Stimulated activated CD8-positive, alpha-beta memory T cell treated with anti-CD3 and anti-CD28 coated beads, Interleukin-15, amount 100 ng/mL, for 48 hours (primary cell): ENCODE measurements at places on chromosomes 4 and X.

DNA sequence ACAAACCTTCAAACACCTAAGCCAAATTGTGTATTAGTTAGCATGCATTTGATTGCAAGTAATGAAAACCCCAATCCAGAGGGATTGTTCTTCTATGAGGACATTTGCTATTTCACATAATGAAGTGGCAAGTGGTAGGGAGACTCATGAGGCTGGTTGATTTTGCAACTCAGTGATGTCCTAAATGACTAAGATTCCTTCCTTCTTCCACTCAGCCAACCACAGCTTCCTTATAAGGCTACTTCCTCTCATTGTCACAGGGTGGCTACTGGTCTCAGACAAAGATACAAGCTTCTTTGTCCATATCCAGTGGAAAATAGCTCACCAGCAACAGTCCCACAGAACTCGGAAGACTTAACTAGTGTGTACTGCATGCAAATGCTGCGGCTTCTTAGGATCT is 5.3 kb upstream of the OTC start:
- DNase-seq: no peak

- no peak for DNase-seq
Measured at GRCh38 chrX:31600823-31601222, 529.0 kb upstream of the FTHL17 start.

GRCh38 chr4:82099928-82100579 is 273.7 kb downstream of the HNRNPD start:
- DNase-seq: no peak

- no peak for DNase-seq
Measured at GRCh38 chr4:171433674-171434073, 379.5 kb upstream of the GALNTL6 start.

DNA sequence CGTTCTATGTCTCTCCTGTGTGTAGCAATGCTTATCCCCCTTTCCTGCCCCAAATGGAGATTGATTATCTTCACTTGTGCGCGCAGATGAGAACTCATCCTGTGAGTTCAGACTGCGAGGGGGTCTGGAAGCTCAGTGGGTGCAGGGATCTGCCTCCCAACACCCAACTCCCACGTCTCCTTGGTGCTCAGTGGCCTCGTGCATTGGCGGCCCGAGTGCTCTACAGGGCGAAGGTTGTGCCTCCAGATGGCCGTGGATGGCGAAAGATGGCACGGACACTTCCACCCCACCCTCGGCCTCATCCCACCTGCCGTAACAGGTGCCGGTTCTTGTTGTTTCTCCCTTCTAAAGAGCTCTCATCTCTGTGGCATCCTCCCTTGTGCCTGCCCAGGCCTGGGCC is 45.1 kb upstream of the SORCS2 start:
- no peak for DNase-seq

GRCh38 chrX:65846974-65847373 is 179.5 kb downstream of the MSN start:
- no peak for DNase-seq

- DNase-seq: no peak
Measured at GRCh38 chr4:93788712-93789111, 39.8 kb upstream of the ATOH1 start.

DNA sequence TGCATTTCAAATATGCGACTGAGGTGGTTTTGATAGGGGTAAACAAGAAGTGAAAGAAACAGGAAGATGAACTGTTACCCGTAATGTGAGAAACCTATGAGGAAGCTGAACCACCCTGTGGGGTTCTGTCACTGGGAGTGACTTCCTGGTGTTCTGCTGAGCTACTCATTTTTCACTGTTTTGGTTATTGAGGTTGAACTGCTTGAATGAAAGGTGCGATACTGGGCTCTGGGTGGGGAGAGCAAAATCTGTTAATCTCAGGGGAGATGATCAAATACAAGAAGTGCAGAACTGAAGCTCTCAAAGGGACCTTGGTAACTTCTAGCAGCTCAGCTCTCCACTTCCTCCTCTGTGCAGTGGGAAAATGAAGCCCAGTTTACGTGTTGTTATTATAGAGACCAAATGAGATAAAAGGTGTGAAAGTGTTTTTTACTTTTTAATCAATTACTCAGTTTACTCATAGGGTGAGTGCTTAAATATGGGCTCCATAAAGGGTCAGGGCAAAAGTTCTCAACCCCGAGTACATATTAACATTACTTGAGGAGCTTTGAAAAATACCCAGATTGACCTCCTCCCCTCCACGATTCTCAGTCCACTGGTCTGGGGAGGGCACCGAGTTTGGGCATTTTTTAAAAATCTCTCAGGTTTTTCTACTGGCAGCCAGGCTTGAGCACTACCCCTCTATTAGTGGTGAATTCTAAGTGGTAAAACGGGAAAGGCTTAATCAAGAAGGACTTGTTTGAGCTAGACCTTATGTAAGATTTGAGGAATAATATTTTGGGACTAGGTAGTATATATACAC is 66.7 kb downstream of the COQ2 start:
- DNase-seq: peak; percentile 43

GRCh38 chr4:42048394-42048793 is 58.1 kb downstream of the SLC30A9 start:
- no peak for DNase-seq

DNA sequence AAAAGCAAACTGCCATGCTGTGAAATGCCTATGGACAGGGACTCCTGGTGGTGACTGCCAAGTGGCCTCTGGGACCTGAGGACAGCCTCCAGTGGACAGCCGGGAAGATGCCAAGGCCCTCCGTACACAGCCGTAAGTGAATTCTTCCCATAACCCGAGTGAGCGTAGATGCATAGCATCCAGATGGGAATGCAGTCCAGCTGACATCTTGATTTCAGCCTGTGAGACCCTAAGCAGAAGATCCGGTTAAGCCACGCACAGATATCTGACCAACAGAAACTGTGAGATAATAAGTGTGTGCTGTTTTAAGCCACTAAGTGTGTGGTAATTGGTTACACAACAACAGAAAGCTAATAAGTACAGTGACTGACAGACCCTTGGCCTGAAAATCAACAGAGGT is 55.9 kb downstream of the TMEM156 start:
- no peak for DNase-seq

DNA sequence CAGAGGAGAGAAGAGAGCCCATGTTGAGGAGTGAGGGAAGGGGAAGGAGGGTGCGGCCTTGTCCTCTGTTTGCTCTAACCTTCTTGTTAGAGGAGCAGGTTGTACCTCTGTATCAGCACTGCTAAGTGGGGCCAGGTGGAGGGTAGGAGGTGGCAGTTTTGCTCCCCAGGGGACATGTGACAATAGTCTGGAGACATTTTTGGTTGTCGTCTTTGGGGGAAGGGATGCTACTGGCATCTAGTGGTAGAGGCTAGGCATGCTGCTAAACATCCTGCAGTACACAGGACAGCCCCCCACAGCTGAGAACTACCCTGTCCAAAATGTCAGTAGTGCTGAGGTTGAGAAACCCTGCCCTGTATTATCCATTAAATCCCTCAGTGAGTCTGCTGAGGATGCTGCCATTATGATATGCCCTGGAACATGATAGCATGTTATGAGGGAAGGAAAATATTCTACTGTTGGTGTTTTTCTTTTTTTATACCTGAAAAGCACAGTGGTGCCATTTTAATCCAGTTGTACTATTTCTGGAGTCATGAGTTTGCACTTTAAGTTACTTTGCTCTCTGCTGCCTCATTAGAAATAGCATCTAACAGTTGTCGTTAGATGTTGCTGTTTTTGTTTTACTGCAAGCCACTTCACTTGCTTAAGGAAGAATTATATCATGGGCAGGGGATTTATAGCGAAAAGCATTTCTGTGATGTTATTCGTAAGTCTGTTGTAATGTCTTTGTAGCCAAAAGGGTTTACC is 90.6 kb downstream of the LRP2BP start:
- DNase-seq: no peak

DNA sequence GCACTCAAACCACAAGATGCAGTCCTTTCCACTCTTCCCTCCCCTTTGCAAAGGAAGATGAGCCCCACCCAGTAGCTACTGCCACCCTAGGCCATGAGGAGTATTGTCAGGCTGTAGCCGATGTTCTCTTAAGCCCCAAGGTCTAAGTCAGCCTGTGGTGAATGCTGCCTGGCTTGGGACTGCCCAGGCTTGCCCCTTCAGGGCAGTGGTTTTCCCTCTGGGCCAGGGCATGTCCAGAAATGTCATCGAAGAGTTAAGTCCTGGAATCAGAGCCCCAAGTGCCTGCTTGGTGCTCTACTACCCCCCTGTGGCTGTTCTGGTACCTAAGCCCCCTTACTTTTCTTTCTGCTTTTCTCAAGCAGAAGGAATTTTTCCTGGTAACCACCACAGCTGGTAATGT is 11.8 kb upstream of the PGK1 start:
- no peak for DNase-seq

- DNase-seq: no peak
Measured at GRCh38 chrX:29728639-29729038, 486.7 kb upstream of the MAGEB2 start.

DNA sequence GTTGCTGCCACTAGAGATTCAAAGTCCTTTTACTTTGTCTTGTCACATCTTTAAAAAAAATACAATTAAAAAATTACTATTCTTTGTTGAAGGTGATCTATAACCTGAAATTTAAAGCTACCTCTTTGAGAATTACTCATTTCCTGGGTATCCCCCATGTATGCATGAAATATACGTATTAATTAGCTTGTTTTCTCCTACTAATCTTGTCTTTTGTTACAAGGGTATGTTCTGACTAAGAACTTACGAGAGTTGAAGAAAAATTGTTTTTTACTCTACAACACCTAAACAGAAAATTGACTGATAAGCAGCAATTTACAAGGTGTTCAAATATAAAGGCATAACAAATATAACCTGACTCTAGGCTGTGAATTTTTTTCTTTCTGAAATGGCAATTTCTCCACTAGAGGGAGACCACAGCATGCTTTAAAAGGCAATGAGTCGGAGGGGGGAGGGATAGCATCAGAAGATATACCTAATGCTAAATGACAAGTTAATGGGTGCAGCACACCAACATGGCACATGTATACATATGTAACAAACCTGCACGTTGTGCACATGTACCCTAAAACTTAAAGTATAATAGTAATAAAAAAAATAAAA is 249.6 kb downstream of the OPHN1 start:
- no peak for DNase-seq

- no peak for DNase-seq
Measured at GRCh38 chrX:30504309-30504708, 73.3 kb downstream of the TASL start.

- no peak for DNase-seq
Measured at GRCh38 chr4:7892212-7893019, 47.2 kb downstream of the AFAP1 start.

GRCh38 chrX:7076245-7076661 is 71.3 kb upstream of the STS start:
- DNase-seq: no peak

- DNase-seq: no peak
Measured at GRCh38 chrX:10118530-10118929, 38.2 kb upstream of the CLCN4 start.

GRCh38 chr4:178082906-178083305 is 640.7 kb upstream of the AGA start:
- no peak for DNase-seq

GRCh38 chr4:123744664-123745290 is 348.2 kb downstream of the SPRY1 start:
- DNase-seq: no peak

DNA sequence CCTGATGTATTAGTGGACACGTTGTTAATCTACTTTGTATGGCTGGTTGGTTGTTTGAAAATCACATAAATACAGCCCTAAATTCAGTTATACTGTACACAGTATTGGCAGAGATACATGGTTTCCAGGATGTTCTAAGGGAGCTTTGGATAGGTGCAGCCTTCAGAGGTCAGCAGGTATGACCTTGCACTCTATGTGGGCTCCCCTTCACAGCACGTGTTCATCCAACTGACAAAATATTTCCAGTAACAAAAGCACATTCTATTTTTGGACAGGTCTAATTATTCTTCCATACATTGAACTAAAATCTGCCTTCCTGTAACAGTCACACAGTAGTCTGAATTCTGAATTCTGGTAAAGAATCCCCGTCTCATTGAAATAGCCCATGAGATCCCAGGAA is 92.8 kb upstream of the RAPGEF2 start:
- no peak for DNase-seq

GRCh38 chr4:89242216-89242615 is 65.4 kb downstream of the GPRIN3 start:
- DNase-seq: no peak
